Left renal cortex interstitium (tissue), 4 donors: ENCODE measurements at places on chromosomes 5 and 9. TPM values are rescaled to one million over a fixed set of nuclear protein-coding genes. Genes with fewer than 3 reads are reported as not detected.

DNA sequence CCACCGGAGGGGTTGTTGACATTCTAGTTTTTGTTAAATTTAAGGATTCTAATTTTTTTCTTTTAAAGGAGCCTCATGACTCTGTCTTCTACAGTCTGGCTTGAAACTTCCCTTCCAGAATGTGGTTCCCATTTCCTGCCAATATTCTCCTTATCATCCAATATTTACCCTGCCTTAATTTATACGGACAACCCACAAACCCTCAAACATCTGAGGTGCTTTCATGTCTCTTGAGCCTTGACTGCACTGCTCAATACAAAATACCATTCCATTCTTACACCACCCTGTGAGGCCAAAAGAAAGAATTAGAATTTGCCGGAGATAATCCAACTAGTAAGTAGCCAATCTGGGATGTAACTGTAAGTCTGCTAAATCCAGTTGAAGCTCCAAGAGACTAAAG is 346.5 kb downstream of the SPOCK1 start:
- no peak for DNase-seq

GRCh38 chr9:112506571-112506970 is 19.9 kb downstream of the KIAA1958 start:
- DNase-seq: no peak

DNA sequence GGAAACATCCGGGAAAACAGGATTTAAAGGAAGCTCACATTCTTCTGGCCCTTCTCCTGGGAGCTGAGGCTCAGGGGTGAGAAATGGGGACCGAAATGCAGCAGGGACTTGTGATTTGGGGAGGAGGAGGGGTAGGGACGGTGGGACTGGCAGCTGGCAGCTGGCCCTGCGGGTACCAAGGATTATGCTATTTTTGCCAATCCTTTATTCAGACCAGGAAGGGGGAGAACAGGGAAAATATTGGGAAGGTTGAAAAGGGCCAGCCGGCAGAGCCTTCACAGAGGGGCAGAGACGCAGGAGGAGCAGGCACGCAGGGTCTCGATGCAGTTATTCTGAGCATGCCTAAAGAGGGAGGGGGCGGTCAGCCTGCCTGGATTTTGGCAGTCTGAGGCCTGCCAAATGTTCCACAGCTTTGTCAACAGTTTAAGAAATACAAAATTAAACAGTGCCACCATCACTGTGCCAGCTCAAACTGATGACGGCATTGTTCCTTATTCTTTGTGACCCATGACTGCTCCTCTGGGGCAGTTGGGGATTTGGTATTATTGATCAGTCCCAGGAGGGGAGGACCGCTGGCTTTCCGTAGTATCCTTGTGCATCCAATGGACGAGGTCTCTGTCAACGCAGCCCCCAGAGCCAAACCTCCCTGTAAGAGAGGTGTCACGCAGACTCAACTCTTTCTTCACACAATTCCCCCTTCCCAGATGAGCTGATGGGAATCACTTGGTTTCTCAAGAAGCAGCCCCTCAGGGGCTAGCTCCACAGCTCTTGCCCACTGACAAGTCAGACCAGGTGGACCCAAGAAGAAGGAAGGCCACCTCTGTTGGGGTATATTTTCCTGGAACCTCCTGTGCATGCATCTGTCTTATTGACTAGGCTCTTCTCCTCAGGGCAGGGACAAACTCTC is 553.3 kb downstream of the BNC2 start:
- no peak for DNase-seq

The CCDC171 gene
- 5.2 TPM for polyA plus RNA-seq

- DNase-seq: no peak
Measured at GRCh38 chr9:100426189-100426529, 784 bp upstream of the MSANTD3 start.

GRCh38 chr5:76074487-76075065 is 8.6 kb upstream of the SV2C start:
- DNase-seq: no peak

GRCh38 chr9:93958819-93959682 is 3.9 kb upstream of the BARX1 start:
- no peak for DNase-seq
